T-helper 2 cell (primary cell): ENCODE measurements at places on chromosomes 3 and 15.
A peak's percentile ranks its signal among the peaks of the same experiment; 100 is the strongest.

DNA sequence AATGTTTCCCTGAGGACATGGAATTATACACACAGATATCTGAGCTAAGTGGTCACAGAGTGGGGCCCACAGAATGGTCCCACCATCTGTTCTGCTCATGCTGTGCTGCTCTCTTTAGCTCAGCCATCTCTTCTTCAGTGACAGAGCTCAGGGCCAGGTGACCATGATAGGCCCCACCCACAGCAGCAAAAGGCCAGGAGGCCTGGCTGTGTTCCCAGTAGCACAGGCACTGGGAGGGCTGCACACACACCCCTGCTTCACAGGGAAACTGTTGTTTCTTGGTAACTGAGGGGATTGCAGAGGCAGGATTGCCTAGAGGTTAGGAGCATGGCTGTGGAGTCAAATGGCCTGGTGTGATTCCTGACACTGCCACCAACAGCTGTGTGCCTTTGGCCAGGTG, 4.8 kb upstream of the FBXW12 start:
- DNase-seq = no peak

DNA sequence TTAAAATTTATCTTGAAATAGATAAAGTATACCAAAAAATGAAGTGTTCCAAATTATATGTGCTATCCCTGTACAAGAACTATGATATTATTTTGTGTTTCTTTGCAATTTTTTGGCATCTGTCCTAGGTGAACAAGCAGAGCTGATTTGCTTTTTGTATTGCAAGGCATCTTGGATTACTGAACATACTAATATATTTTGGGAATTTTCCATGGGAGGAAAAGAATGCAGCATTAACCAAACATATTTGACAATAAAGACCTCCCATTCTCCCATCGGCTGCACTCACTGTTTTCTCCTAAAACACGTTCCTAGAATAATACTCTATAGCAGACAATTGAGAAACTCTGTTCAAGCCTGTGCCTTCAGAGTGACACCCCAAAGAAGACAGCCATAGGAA, 265.1 kb upstream of the ALCAM start:
- no peak for DNase-seq

GRCh38 chr3:52119099-52119498, 35.1 kb downstream of the POC1A start:
- no peak for DNase-seq

- no peak for DNase-seq
Observed at GRCh38 chr3:121916189-121916588, 22.0 kb downstream of the SLC15A2 start.

DNA sequence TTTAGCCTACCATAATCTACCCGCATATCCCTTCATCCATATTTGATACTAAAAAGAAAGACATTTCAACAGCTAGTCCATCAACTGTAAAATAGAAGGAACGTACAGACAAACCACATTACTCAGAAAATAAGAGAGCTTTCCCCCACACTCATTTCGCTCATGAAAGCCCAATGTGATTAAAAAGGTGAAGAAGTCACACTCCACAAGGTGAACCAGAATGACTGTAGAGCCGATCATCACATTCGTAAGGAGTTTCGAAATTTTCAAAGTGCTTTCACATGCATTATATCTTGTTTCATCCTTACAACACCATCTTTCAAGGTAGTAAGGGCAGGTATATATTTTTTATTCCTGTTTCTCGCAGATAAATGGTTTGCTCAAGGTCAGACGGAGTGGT, 225.3 kb downstream of the FOXP1 start:
- no peak for DNase-seq

DNA sequence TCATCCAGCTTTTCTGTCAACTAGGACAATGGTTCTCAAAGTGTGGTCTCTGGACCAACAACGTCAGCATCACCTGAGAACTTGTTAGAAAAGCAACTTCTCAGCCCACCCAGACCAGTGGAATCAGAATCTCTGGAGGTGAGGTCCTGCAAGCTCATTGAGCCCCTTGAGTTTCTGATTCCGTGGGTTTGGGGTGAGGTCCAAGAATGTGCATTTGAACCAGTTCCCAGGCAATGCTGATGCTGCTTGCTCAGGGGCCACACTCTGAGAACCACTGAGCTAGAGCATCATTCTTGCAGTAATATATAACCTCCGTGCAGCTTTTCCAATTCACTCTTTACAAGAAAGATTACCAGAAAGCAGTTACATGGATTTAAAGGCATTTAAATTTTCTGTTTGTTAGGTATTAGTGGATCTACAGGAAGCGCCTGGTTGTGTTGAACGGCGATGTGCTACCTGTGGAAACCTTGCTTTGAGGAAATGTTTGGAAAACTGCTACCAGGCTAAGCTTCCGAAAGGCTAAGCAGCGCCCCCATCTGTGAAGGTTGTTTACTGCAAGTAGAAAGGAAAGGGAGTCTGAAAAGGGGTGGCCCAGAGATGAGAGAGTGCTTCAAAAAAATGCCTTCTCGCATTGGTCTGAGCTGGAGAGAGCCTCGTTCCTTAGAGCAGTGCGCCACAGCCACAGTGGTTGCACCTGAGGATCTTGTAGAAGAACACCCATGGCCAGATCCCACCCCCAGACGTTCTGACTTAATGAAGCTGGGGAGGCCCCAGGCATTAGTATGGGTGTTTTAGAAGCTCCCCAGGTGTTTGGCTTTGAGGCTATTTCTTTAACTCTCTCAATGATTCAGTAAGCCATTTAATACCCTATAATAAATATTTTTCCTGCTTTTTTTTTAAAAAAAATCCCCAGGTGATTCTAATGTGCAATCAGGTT, 50.0 kb downstream of the RLBP1 start:
- DNase-seq = no peak

DNA sequence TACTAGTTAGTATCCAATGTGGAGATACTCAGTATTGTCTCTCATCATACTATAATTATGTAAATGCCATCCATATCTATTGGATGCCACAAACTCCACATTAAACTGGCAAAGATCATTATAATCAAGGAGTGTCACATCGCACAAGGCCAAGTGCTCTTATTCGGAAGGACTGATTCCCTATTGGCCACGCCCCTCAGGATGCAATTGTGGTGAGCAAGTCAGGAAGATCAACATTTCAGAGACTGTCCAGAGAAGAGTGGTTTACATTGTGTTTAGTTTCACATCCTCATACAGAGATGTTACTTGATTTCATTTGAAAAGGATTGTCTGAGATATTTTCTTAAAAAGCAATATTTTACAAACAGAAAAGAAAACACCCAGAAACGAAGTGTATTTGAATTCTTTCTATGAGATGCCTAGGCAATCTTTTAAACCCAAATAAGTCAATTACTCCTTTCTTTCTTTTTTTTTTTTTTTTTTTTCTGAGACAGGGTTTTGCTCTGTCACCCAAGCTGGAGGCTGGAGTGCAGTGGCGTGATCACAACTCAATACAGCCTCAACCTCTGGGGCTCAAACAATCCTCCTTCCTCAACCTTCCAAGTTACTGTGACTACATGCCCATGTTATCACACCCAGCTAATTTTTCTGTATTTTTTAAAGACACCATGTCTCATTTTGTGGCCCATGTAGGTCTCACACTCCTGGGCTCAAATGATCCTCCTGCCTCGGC, 369.1 kb downstream of the RBMS3 start:
- no peak for DNase-seq

DNA sequence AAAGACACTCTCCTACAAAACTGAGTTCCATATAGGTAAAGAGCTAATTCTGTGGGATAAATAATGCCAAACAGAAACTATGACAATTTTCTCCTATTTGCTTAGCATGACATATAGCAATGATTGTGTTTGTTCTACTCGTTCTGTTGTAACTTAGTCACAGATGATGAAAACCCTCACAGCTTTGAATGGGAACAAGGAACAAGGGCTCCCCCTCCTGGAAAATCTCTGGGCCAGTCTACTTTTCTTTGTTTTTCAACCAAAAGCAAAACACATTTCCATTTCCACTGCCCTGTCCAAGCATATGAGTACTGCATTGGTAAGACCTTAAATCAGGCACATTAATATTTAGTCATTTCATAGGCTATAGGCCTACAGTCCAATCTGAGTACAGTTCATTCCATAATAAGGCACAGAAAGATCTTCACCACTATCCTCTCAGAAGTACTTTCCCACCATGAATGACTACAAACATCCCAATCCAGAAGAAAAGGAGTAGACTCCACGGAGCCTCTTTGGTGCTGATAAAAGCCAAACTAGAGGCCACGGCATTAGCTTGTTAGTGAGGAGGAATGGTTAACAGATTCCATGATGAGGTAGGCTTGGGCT, 67.1 kb downstream of the ATP8B4 start:
- DNase-seq = no peak

GRCh38 chr3:14144423-14145075, 19.7 kb downstream of the TMEM43 start:
- DNase-seq = peak; percentile 66

- no peak for DNase-seq
Observed at GRCh38 chr3:196189566-196190347, 21.4 kb downstream of the ZDHHC19 start.

- peak; percentile 26 for DNase-seq
Observed at GRCh38 chr3:51977446-51978142, 2.7 kb downstream of the ABHD14A start.

GRCh38 chr3:194089357-194090177, 46.4 kb upstream of the HES1 start:
- DNase-seq = no peak

GRCh38 chr15:81015621-81016488, 15.1 kb downstream of the TLNRD1 start:
- DNase-seq = no peak

DNA sequence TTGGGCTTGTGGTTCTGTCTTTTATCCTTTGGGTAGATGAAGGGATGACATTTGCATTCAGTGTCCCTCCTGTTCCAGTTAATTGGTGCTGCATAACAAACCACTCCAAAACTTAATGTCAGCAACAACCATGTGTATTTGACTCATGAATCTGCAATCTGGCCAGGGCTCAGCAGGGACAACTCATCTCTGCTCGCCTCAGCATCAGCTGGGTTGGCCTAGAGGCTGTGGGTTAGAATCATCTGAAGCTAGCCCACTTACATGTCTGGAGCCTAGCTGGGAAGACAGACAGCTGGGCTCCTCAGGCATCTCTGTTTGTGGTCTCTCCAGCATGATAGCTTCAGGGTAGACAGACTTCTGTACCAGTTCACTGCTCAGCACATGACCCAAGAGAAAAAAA, 92.0 kb downstream of the TMEM108 start:
- no peak for DNase-seq

- DNase-seq = no peak
Observed at GRCh38 chr15:61128343-61128742, 100.8 kb downstream of the RORA start.

DNA sequence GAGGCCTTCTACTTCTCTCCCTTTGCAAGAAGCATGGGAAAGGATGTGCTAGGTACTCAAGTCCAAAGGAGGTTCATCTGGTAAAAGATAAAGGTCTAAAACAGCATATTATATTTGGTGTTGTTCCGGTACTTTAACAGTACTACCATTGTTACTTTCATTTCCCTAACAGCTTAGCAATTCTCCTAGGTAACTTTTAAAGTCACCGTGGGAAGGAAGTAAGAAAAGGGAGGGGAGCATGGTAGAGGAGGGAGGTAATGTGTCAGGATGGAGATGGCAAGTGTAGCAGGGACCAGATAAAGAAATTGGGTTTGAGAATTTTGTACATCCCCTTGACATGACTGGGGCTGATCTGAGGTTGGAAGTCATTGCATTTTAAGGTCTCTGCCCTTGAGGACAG, 89.4 kb upstream of the SKOR1 start:
- no peak for DNase-seq
